Neuronal stem cell (in vitro differentiated cells): ENCODE measurements at places on chromosomes 7 and 10.

DNA sequence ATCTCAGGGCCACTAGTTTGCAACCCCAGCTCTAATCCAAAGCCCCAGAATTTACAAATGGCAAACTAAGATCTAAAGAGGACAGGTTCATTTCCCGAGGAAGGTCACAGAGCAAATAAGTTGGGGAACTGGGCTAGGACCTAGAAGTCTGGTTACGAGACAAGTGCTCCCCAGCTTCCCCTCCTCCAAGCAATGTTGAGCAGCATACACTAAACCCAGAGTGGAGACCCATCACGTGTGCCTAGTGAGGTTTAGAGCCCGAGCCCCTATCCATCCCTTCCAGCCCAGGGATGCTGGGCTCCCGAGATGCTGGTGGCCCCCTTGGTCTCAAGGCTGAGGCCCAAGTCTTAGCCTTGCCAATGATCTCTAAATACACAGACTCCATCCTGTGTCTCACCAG, 209.5 kb upstream of the ZMIZ1 start:
- DNase-seq: no peak

DNA sequence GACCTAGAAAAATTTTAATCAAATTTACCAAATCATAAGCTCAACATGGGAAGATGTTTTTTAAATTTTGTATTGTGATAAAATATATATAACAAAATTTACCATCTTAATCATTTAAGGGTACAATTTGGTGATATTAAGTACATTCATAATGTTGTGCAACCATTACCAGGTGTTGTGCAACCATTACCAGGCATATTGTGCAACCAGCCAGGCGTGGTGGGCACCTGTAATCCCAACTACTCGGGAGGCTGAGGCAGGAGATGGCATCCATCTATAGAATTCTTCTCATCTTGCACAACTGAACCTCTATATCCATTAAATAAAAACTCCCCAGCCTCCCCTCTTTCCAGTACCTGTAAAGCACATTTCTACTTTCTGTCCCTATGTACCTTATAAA, 124.5 kb upstream of the SLC13A1 start:
- no peak for DNase-seq

DNA sequence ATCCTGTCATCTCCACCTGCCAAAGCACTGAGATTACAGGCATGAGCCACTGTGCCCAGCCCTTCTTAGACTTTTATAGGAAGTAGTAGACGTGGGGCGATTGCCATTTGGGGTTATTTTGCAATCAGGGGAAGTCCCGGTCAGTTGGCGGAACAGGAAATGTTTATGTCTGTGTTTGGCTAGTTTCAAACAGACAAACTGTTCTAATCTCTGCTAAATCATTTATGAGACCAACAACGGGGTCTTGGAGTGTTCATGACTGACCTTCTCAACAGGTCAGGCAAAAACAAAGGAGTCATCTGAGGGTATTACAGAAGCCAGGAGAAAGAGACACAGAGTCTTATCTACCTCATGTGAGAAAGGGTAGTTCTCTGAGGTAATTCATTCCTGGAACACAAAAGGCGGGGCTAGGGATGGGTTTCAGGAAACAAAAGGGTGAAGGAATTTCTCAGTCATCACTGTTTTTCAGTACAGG, 6.6 kb upstream of the TPK1 start:
- no peak for DNase-seq

DNA sequence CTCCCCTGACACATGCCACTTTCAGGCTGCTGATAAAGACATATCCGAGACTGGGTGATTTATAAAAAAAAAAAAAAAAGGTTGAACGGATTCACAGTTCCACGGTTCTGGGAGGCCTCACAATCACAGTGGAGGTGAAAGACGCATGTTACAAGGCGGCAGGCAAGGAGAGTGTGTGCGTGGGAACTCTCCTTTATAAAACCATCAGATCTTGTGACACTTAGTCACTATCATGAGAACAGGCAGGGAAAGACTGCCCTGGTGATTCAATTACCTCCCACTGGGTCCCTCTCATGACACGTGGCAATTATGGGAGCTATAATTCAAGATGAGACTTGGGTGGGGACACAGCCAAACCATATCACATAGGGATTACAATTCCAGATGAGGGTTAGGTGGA, 181.5 kb downstream of the TCERG1L start:
- no peak for DNase-seq

DNA sequence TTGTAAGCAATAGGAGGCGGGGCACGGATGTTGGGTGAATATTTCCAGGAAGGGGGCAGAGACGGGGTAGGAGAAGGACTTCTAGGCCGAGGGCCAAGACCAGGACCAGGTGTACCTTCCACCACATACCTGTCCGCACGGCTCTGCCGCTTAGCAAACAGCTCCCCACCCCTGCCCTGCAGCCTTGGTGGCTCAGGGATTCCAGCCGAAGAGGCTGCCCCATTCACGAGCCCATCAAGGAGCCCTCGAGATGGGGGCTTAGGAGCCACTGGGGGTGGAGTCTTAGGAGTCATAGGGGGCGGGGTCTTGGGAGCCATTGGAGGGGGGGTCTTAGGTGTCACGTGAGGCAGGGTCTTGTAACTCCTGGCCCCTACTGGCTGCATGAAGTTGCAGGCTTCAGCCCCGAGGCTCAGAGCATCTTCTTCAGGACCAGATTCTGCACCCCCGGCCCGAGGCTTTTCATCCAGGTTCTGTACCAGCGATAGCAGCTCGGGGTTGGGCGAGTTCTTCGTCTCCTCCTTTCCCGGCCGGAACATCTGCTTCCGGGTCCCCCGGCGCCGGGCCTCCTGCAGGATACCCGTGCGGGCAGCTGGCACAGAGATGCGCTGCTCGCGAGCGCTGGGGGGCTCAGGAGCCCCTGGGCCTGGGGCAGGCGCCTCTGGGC, 6.1 kb upstream of the MYOZ1 start:
- DNase-seq: peak; percentile 81

- DNase-seq: no peak
Observed at GRCh38 chr7:35504365-35504764, 190.6 kb downstream of the HERPUD2 start.

GRCh38 chr10:17088118-17088806, 41.3 kb downstream of the CUBN start:
- DNase-seq: no peak

GRCh38 chr7:142468871-142469665, 211.2 kb upstream of the PRSS58 start:
- no peak for DNase-seq

- DNase-seq: no peak
Observed at GRCh38 chr7:22385326-22385725, 28.4 kb upstream of the RAPGEF5 start.

GRCh38 chr7:24795407-24795767, 38.1 kb upstream of the GSDME start:
- no peak for DNase-seq

- no peak for DNase-seq
Observed at GRCh38 chr7:146658604-146659003, 542.0 kb downstream of the CNTNAP2 start.

DNA sequence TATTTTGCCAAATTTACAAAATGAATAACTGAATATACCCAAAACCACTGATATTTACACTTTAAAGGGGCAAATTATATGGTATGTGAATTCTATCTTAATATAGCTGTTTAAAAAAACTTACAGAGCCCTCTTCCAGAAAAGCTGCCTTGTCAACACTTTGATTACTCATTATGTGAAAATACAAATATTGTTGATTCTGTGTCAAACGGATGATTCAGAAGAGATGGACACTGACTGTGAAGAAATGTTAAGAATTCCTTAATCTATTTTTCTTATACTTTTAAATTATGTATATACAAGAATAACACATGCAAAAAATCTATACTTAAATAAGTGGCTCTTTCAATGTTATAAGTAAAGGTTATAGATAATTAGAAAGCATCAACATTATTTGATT, 41.5 kb downstream of the SMURF1 start:
- no peak for DNase-seq

- DNase-seq: no peak
Observed at GRCh38 chr10:112792487-112793201, 157.4 kb upstream of the TCF7L2 start.

DNA sequence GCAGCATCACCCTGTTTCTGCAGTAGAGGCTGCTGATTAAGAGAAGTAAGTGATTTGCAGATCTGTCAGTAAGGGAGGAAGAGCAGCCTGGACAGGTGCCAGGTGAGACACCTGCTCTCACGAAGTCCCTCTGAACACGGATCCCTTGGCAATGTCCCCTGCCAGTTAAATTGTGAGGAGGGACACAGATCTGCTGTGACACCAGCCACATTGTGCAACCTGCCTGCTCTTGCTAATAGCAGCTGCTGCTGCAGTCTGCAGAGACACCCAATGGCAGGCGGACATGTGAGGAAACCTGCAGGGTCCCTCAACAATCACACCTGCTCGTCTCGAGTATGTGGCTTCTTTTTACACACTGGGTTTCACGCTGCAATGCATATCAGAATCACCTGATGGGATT, 31.9 kb downstream of the ANXA11 start:
- DNase-seq: no peak

GRCh38 chr10:112082120-112082519, 101.4 kb downstream of the GPAM start:
- no peak for DNase-seq

- no peak for DNase-seq
Observed at GRCh38 chr10:35340975-35341374, 4.7 kb downstream of the CCNY start.

- no peak for DNase-seq
Observed at GRCh38 chr10:22693371-22693784, 21.0 kb downstream of the PIP4K2A start.

GRCh38 chr7:2613098-2613930, 18.5 kb upstream of the TTYH3 start:
- DNase-seq: no peak

- DNase-seq: no peak
Observed at GRCh38 chr10:119468542-119469324, 73.8 kb downstream of the RGS10 start.

GRCh38 chr10:10038348-10038747, 979.3 kb upstream of the CELF2 start:
- DNase-seq: no peak

GRCh38 chr10:56991591-56992069, 630.6 kb upstream of the ZWINT start:
- DNase-seq: no peak

DNA sequence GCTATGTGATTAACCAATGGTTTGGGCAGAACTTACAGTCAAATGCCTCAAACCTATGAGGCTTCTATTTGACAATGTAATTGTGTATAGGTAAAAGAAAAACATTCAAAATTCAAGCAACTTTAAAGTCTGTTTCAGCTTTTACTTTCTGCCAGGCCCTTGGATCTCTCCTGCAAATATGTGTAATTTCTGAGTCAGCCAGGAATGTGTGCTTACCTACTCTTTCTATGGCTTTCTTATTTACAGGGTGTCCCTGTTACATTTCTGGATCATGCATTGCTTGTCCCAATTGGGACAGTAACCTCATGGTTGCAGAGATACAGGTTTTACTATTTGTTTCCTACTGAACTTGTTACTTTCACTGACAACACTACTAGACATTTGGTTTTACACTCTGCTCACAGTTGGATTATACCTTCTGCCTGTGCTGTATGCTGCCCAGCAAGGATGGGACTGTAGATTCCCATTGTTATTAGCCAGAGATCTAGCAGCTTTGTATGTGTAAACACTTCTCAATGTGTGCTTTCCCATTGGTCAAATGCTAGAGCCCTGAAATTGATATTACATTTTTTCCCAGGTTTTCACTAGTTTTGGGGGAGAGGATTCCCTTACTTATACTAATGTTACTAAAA, 355.3 kb downstream of the ARL4A start:
- no peak for DNase-seq

- DNase-seq: no peak
Observed at GRCh38 chr7:43698460-43699255, 30.7 kb downstream of the COA1 start.

- DNase-seq: no peak
Observed at GRCh38 chr10:88835910-88836221, 15.8 kb downstream of the ANKRD22 start.

GRCh38 chr10:47308775-47309174, 8.8 kb downstream of the GDF10 start:
- DNase-seq: no peak

DNA sequence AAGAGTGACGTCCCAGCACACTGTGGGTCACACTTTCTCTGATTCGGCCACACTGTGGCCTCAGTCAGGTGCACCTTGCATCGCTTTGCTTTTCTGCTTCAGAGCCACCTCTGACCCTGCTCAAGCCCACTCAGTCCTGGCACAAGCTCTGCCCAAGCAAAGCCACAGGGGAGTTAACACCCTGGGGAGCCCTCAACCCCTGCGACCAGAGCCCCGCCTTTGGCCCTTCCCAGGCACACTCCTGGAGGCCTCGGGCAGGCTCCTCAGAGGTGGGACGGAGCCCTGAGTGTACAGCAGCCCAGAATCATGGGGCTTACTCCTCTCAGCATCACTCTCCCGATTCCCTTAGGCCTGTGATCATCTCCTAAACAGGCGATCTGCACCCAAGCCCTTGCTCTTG, 71.0 kb downstream of the HIPK2 start:
- no peak for DNase-seq

DNA sequence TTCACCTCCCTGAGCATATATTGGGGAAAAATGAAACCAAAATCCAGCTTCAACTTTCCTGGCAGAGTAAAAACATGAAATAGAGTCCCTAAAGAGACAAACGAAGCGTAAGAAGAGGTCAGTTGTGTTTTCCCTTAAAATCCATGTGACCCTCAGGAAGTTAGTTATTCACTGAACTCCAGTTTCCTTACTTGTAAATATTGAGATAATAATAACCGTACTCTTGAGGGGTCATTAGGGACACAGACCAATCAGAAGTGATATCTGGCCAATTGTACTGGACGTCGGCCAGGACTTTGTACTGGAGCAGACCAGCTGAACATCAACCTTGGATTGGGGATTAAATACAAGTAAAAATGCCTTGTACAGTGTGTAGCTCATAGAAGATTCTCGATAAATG, 167.0 kb downstream of the GATA3 start:
- no peak for DNase-seq

DNA sequence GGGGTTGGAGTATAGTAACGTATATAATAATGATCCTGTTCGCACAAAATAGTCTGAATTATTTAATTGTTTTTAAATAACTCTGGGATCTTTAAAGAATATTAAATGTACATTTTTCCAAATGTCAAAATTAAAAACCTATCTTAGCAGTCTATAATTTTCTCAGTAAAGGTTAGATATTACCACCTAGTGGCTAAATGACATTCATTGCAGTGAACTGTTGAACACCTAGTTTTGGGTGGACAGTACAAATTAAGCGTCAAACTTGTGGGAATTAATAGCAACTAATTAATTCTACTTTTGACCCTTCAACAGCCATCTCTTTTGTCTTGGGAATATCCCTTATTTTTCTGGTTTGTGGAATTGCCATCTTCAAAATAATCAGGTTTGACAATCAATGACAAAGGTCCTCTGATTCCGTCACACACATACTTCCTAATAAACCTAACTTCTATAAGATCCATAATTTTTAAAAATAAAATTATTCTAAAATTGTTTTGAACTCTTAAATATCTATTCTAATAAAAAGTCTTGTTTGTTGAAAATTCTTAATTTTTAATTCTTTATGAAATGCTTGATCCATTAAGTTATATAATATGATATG, 165.7 kb downstream of the SEMA3D start:
- DNase-seq: no peak
